ENCODE measurements at places on chromosomes 16 and 17.

DNA sequence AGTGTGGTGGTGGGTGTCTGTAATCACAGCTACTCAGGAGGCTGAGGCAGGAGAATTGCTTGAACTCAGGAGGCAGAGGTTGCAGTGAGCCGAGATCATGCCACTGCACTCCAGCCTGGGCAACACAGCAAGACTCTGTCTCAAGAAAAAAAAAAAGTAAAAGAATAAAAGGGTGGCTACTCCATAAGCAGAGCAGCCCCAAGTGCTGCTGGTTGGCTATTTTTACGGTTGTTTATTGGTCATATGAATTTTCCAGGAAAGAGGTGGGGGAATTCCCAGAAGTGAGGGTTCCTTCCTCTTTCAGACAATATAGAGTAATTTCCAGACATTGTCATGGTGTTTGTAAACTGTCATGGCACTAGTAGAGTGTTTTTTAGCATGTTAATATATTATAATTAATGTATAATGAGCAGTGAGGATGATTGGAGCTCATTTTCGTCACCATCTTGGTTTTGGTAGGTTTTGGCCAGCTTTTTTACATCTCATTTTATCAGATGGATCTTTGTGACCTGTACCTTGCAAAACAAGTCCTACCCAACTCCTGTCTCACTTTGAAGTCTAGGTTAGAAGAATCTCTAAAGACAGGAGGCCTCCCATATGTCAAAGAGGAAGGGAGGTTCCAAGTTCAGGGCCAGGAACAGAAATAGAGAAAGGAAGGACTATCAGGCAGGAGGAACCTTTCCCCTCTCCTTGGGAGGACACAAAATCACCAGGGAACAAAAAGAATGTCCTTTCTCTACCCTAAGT lies 39.1 kb downstream of the HOXB1 start:
- no peak for DNase-seq

DNA sequence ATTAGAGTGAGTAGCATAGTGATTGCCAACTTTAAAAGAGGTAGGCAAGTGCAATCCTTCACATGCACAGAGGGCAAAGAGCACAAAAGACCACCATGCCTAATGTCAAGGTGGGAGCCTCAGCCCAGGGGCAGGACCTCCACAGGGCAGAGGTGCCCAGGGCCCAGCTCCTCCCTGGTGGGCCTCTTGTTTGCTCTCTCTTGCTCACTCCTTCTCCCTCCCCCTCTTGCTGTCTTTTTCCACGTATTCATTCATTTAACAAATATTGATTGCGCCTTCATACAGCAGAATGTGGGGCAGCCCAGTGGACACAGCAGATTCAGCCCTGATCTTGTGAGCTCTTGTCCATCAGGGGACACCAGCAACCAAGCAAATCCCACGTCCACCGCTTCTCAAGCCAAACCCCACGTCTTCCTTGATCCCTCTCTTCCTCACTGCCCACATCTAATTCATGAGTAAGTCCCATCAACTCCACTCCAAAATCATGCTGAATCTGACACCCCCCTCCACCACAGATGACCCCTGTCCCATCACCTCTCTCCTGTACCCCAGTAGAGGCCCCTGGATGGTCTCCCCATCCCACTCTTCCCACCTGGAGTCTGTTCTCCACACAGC lies 44.1 kb upstream of the RPL38 start:
- no peak for DNase-seq

DNA sequence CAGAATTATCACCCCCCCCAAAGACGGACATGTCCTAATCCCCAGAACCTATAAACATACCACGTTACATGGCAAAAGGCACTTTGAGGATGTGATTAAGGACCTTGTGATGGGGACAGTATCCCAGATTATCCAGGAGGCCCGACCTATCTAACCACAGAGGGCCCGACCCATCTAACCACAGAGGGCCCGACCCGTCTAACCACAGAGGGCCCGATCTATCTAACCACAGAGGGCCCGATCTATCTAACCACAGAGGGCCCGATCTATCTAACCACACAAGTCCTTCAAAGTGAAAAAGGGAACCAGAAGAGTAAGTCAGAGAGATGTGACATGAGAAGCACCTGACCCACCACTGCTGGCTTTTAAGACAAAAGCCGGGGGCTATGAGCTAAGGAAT lies 56.8 kb downstream of the ANKFY1 start:
- no peak for DNase-seq

GRCh38 chr17:79183293-79184158 lies 108.9 kb downstream of the ENGASE start:
- DNase-seq: no peak

GRCh38 chr16:10576390-10577304 lies 3.8 kb downstream of the EMP2 start:
- no peak for DNase-seq

- no peak for DNase-seq
Measured at GRCh38 chr16:56192635-56192945, 1.3 kb downstream of the GNAO1 start.

- DNase-seq: no peak
Measured at GRCh38 chr16:4535627-4536108, 2.9 kb downstream of the CDIP1 start.

DNA sequence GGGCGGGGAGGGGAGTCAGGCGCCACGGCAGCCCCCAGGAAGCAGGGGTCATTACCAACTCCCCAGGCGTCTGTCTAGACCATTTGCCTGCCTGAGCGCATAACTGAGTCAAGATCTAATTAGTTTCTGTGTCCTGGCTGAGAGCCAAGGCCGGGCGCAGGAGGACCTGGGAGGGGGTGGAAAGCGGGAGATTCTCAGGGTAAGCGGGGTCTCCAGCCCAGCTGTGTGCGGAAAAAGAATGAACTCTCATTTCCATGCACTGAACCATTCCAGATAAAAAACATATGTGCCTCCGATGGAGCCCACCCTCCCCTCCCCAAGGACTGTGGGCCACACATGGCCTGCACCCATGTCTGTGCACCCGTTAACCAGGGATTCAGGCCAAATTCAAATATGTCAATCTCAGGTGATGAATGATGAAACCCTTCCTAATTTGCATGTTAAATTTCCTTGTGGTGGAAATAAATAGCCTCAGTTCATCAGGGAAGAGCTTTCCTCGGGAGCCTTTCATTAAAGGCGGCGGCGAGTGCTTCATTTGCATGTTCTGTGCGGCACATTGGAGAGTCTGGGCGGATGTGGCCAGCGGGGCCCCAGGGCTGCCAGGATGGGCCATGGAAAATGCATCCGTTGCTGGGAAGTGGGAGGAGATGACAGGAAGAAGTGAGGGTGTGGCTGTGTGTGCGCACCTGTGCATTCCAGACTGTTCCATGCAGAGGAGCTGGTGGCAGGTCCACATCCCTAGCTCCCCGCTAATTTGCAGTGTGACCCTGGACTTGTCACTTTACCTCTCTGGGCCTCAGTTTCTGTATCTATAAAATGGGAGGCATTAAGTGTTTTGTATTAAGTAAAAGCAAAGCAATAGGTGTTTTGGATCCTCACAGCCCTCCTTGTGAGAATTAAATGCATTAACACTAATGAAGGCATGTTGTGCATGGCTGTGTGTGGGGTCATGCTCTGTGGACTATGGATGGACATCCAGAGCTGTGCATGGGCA lies 151.1 kb downstream of the SDK2 start:
- DNase-seq: no peak

- no peak for DNase-seq
Measured at GRCh38 chr17:69111794-69112193, 29.9 kb downstream of the ABCA6 start.

DNA sequence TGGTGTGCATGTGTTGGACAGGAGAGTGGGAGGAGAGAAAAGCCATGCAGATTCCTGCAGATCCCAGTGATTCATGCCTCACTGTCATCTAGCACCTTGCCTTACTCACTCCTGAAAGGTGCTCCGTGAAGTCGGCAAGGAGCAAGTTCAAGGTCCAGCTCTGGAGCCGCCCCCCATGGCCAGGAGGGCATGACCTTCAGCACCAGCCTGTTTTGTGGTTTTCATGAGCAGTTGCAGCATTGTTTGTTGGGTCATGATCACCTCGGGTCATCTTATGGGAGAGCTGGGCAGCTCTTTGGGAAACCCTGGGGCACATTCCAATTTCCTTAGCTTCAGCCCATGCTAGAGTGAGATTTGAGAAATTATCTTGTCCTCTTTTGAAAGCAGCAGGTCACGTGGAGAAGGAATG lies 137.5 kb upstream of the IRX3 start:
- no peak for DNase-seq

DNA sequence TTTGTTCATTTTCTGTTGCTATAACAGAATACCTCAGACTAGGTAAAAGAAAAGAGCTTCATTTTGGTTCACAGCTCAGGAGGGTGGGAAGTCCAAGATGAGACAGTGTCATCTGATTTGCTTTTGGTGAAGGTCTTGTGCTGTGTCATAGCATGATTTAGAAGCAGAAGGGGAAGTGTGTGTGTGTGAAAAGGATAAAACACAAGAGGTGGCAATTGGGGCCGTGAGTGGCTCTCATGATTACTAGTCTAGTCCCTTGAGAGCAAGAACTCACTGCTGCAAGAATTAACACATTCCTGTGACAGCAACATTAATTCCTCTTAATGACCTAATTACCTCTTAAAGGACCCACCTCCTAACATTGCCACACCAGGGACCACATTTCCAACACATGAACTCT lies 8.3 kb downstream of the SLC35G3 start:
- no peak for DNase-seq

All from memory B cell (primary cell).